AG04449 (cell line): ENCODE measurements at places on chromosomes 4 and X.

DNA sequence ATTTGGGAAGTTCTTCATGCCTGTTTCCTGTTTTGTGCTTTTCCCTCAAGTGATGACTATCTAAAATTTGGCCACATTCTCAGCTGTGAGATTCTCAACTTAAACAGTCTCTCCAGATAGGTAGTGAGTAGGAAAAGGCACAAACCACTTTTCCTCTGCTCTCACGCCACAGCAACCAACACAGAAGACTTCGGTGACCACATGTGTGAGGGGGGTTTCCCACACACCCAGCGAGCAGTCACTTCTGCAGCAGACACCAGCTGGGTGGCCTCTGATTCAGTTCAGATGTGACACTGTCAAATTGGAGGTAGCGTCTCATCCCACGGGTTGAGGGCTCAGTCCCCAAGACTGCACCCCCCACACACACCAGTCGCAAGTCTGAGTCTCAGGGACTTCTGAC, 25.1 kb upstream of the CLDN34 start:
- no peak for DNase-seq

DNA sequence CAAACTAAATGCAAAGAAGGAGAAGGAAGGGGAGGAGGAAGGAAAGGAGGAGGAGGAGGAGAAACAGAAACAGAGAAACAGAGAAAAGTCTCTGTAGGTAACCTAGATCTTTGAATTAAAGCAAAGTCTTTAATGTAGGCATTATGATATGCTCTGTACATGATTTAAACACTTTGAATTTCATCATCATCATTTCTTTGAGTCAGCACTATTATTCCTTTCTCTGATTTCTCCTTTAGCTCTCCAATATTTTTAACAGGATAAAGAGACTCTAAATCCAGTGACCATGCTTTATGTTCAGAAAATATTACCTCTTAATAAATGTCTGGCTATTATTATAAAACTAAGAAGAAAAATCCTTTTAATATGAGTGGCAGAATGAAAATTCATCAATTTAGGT, 124.3 kb downstream of the ANTXR2 start:
- no peak for DNase-seq

DNA sequence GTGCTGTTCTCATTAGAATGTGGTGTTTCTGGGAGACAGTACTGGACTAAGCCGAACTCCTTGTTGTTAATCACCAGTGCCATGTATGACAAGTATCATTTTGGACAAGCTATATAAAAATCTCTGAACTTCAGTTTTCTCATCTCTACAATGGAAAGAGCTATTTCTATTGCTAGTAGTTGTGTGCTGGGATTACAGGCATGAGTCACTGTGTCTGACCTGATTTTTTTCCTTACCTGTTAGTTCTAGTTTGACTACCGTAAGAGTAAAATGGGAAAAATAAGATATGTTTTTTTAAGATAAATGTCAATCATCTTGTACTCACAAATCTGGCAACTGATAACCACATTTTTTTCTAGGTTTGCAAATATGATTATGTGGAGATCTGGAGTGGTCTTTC, 192.3 kb downstream of the TLL1 start:
- DNase-seq, result no peak

GRCh38 chr4:153074486-153074885, 129.8 kb upstream of the TRIM2 start:
- no peak for DNase-seq

- DNase-seq, result no peak
Observed at GRCh38 chr4:36133658-36134057, 110.7 kb downstream of the ARAP2 start.

GRCh38 chrX:72268597-72269365, 8.3 kb downstream of the RPS4X start:
- DNase-seq, result peak; percentile 37

- DNase-seq, result no peak
Observed at GRCh38 chr4:35975617-35976355, 268.5 kb downstream of the ARAP2 start.

- DNase-seq, result no peak
Observed at GRCh38 chr4:161555689-161556660, 607.8 kb downstream of the FSTL5 start.

GRCh38 chr4:176150356-176150682, 45.1 kb downstream of the SPATA4 start:
- DNase-seq, result no peak

DNA sequence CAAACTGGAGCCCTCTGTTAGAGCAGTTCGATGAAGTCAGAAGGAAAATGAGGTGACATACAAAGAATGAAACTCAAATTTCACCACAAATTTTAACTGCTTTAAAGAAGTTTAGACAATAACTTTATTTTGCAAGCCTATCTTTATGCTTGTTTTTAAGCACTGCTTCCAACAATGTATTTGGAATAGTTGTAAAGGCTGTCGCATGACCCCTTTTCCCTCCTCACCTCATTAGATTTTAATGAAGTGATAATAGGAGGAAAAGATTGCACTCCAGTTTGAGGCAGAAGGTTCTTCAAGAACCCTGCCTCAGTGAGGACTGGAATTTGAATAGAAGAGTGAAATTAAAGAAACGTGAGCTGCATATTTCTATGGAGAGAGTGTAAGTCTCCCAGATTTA, 386.1 kb upstream of the NR3C2 start:
- no peak for DNase-seq

DNA sequence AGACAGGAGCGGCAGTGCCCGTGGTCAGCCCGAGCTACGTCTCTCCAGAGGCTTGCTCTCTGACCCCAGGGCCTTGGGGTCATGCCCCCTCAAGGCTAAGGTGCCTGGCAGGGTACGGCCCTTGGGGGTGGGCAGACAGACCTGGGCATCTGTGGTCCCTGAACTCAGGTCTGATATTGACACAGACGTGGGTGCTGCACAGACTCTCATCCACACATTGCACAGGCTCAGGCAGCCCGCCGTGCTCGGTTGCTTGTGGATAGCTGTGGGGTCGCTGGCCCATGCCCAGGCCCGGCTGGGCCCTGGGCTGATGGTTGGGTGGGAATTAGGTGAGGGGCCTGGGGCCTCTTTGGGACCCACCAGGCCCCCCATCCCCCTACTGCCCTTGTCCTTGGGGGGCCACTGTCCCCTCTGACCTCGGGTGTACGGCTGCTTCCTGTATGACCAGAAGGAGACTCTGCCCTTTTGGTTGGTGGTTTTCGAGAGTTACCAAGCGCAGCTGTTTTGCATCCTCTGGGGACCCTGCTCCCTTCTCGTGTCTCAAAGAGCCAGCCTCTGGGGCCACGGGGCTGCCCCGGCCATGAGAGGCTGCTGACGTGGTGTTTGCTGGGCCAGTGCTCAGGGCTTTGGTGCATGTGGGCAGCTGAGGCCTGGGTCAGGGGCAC, 10.1 kb downstream of the FGFRL1 start:
- DNase-seq, result no peak

- DNase-seq, result no peak
Observed at GRCh38 chr4:39495446-39496213, 31.6 kb downstream of the UGDH start.

GRCh38 chr4:133777661-133778060, 423.9 kb downstream of the PABPC4L start:
- DNase-seq, result no peak

DNA sequence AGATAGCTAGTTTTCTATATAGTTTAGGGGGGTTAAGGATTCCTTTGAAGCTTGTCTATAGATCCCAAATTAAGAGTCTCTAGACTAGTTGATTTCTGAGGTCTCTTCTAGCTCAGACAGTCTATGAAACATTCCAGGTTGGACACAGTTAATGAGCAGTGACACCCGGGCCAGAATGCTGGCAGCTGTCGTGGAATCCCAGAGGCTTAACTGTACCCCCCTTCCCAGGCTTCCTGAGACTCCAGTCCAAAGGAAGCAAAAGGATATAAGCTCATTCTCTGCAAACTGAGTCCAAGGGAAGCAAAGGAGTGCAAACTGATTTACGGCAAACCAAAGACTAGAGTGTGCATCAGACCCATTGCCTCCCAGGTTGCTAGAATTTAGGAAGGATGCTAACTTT, 62.9 kb downstream of the DCX start:
- no peak for DNase-seq

DNA sequence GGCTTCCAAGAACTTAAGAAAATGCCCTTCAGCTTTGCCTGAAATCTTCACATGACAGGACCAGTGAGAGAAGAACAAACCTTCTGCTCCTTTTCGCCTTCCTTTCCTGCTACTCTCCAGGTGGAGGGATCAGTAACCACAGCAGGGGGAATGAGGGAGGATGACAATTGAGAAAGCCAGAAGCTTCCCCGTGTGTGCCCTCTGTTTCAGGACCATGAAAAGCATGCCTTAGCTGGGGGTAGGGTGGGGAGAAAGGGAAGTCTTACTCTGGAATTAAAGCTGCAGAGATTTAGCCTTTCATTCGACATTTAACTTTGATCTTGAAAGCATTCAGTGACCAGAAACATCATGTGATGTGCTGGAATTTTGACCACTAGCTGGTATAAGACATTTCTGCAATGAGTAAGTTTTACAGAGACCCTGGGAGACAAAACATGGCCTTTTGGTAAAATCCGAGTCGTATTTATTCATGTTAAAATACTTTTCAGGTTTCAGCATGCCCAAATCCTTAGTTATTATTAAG, 10.6 kb upstream of the PUDP start:
- DNase-seq, result no peak

GRCh38 chr4:55980725-55981124, 32.0 kb downstream of the CEP135 start:
- no peak for DNase-seq

DNA sequence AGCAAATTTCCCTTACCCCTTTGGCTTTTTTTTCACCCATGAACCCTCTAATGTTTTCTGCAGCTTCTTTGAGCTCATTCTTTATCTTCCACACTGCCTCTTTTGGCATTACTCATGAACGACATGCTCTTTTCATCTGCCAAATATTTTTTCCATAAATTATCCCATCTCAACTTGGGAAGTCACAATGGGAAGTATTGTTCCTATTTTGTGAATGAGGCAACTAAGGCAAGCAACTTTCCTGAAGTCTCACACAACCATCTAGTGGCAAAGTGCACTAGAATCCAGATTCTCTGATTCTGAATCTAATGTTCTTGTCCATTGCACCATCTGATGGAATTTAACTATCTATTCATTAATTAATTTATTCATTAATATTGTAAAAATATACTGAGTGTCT, 625 bp downstream of the RTL9 start:
- DNase-seq, result no peak

GRCh38 chr4:13348216-13348615, 135.9 kb downstream of the RAB28 start:
- DNase-seq, result no peak

DNA sequence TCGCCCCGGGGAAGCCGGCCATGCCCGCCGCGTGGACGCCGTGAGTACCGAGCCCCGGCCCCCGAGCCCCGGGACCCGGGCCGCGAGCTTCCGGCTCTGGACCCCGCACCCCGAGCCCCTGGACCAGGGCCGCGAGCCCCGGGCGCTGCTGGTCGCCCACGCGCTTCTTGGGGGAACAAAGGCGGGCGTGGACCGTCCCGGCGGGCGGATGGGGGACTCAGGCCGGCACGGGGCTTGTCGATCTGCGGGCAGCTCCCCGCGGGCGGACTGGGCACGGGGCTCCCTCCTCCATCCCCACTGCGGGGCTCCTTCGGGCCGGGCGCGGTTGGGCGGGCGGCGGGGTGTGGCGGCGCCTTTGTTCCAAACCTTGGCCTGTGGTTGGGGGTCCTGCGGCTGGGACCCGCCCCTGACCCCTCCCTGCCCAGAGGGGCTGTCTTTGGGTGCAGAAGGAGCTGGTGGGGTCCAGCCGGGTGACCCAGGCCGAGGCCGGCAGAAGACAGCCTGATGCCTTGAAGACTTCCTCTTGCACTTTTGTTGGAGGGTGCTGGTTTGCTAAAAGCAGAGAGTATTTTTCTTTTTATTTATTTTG, 25.2 kb upstream of the ADD1 start:
- no peak for DNase-seq

GRCh38 chr4:54099748-54100574, at the start of gene GSX2:
TSS of gene GSX2 (plus strand) at chr4:54100163. CDS start at chr4:54100345, 182 bp downstream.
- no peak for DNase-seq

DNA sequence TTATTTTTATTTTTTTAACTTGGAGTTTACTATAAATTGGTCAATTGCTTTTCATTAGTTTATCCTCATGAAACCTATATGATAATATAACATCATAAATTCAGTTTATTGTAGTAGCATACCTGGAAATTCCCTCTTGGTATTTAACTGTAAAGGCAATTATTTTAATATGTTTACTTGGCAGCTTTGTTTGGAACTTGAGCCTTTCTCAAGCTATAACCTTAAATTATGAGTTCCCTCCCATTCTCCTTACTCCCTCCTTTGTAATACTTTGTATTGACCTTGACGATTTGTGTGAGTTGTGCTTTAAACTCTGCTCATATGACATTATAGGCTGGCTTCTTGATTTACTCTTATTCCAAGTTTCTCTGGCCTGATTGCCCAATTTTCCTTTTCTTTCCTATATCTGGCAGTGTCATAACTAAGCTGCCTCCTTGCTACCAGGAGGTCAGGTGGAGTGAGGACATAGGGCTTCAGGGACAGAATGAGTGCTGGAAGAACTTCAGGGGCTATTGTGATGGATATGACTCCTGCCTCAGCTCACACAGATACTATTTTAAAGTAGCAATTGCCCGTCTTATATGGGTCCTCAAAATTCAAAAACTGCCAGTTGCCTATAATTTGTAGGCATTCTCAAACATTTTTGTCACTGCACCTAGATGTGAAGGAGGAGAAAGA, 77.7 kb downstream of the RAP1GDS1 start:
- DNase-seq, result no peak

- no peak for DNase-seq
Observed at GRCh38 chrX:136779346-136779781, 1.4 kb downstream of the ARHGEF6 start.

DNA sequence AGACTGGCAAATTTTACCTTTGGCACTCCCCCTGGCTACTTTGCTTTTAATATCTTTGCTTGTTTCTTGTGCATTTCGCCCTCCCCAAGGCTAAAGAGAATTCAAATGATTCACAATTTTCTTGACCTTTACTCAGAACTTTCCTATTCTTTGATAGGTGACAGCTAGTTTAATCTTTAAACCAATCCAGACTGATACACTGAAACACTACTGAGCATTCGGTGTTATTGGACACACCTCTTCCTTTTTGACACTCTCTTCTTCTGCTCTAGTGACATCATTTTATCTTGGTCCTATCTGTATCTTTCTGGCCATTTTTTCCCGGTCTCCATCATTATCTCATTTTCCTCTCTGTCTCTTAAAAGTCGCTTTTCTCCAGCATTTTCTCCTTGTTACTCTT, 103.1 kb downstream of the IL1RAPL2 start:
- DNase-seq, result no peak

DNA sequence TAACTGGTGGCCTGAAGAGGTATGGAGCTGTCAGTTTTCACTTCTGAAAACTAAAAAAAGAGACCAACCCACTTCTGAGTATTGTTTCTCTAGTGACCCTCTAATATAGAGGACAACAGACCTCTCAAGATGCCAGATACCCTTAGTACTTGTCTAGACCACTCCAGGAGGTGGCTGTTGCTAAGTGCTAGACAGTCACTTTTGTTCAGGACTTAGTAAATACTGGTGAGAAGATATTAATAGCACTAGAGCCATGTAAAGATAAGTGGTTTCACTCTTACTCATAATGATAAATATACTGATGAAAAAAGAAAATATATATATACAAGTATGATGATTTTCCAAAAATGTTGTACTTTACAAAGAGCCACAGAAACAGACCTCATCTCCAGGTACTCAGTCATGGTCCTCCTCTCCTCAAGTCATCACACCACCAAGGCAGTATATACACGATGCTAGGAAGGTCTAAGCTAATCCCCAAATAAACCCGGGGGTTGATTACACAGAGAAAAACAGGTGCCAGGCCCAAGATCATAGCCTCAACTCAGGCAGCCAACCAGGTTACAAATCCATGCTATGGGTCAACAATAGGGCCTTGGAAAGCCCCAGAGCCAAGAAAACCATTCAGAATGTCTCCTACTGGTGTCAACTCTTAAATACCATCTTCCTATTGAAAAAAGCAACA, 66.9 kb downstream of the ARHGEF9 start:
- no peak for DNase-seq

GRCh38 chr4:83358410-83358809, 23.8 kb upstream of the HPSE start:
- peak; percentile 55 for DNase-seq
